ENCODE measurements at places on chromosomes 5 and 9.

- H3K4me1 ChIP-seq, result no peaks in the 10 kb centered on the region
- H3K27me3 ChIP-seq, result no peaks in the 10 kb centered on the region
- H3K36me3 ChIP-seq, result no peaks in the 10 kb centered on the region
- H3K4me3 ChIP-seq, result no peak overlapping the region
- DNase-seq, result no peak
These were observed 12.5 kb downstream of the MAPKAP1 start for GRCh38 chr9:125694478-125694877.

GRCh38 chr5:146254223-146254622 is 50.8 kb downstream of the RBM27 start:
- no peak overlapping the region for H3K27ac ChIP-seq
- DNase-seq, result no peak
- H3K4me3 ChIP-seq, result no peak overlapping the region
- H3K36me3 ChIP-seq, result no peaks in the 10 kb centered on the region
- no peaks in the 10 kb centered on the region for H3K27me3 ChIP-seq

DNA sequence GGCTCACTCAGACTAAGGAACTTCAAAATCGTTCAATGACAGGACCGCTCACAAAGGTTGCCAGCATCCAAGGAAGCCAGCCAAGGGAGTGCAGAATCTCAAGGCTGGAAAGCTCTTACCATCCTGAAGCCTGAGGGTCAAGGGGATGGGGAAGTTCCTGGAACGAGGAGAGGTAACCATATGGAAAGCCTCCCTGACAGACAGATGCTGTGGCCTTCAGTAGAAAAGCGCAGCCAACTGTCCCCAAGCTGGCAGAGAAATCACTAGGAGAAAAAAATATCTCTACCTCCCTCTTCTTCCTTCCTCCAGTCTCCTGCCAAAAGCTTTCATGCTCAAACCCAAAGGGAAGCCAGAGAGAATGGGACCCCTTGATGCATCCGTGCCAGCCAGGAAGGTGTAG is 90.5 kb upstream of the RANBP3L start:
- no peak overlapping the region for H3K27ac ChIP-seq
- no peaks in the 10 kb centered on the region for H3K4me1 ChIP-seq
- DNase-seq, result no peak
- no peaks in the 10 kb centered on the region for H3K36me3 ChIP-seq

GRCh38 chr9:83379045-83379444 is 159.2 kb downstream of the FRMD3 start:
- no peak overlapping the region for H3K4me3 ChIP-seq
- H3K4me1 ChIP-seq, result no peaks in the 10 kb centered on the region
- no peak for DNase-seq
- H3K27ac ChIP-seq, result no peak overlapping the region
- H3K36me3 ChIP-seq, result no peaks in the 10 kb centered on the region
- H3K27me3 ChIP-seq, result no peaks in the 10 kb centered on the region

DNA sequence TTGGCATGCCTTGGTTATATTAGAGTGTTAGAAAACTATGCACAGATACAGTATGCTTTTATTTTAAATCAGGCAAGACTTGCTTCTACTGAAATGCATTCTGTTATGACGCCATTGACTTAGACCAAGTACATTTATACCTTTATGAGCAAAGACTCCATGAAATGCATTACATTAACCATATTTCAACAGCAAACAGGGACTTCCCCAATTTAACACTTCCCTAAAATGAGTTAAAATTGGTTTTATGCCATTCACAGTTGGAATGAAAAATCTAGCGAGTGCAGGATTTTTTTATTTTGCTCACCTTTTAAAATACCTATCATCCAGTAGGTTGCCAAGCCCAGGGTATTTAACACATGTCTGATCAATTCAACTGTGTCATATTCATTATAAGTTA is 272.1 kb upstream of the IZUMO3 start:
- no peak overlapping the region for H3K27ac ChIP-seq
- no peak overlapping the region for H3K4me3 ChIP-seq
- no peaks in the 10 kb centered on the region for H3K36me3 ChIP-seq
- DNase-seq, result no peak
- H3K4me1 ChIP-seq, result no peaks in the 10 kb centered on the region
- no peaks in the 10 kb centered on the region for H3K27me3 ChIP-seq
